Breast epithelium (tissue), 4 donors: ENCODE measurements at places on chromosomes 13 and 19. TPM values are rescaled to one million over a fixed set of nuclear protein-coding genes. Genes with fewer than 3 reads are reported as not detected.
A peak's percentile ranks its signal among the peaks of the same experiment; 100 is the strongest.

Gene EFNA2
- total RNA-seq: 0.66 TPM

Gene ZNF573
- total RNA-seq: 11.6 TPM

Gene ZNF737
- 7.5 TPM for total RNA-seq

Gene PKN1
- 59.6 TPM for total RNA-seq

Gene KLK2
- 14.7 TPM for total RNA-seq

Gene FUT6
- total RNA-seq: 4.3 TPM

DNA sequence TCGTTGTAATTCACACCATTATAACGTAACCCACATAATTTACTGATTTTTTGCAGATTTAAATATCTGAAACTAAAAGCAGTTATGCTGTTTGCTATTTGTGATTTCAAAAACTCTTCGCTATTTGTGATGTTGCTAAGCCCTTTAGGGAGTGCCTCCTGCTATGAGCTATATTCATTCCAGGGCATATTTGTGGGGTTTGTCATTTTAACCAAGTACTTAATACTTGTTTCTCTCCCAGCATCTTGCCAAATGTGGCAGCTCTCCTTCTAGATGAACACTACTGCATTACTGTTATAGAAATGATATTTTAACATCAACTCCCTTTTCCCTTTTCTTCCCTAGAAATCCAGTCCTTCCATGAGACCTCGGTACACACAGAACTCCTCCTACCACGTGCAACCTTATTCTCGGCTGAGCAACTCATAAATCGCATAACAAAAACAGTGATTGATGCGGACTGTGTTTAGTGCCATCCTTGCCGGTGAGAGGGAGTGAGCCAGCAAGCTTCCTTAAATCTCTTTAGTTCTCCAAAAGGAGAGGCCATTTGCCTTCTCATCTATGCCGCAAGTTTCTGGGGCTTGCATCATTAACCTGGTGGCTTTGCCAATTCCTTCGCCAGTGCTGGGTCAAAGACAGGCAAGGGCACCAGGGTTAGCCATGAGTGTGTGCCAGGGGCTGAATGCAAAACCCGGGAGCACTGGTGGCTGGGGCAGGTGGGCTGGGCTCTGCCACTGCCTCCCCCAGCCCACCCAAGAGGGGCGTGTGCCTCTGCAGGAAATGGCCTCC is 33.4 kb downstream of the RFX2 start:
- DNase-seq: no peak

DNA sequence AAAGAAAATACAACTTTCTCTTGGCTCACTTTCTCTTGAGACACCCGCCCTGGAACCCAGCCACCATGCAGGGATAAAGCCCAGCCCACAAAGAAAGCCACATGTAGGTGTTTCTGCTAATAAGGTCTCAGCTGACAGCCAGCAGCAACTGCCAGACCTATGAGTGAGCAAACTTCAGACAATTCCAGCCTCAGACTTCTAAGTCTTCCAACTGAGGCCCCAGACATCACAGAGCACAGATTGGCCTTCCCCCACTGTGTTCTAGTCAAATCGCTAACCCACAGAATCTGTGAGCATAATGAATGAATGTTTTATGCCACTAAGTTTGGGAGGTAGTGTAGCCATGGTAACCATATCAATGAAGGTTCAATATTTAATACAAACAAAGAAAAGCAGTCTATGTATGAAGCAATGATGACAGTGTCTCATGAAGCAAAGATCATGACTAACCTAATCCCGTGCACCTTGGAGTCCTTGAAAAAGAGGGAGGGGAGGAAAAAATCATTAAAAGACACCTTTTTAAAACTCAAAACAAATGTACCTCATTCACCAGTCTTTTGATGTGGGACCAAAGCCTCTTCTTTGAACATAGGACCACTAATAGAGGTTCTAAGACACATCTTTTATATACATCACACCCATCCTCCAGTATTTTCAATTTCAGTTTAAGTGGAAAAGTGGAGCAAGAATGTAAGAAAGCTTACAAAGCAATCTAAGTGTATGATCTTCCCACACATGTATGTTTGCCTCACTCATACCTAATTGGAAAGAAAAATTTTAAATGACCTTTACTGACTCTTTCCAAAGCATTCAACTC is 6.2 kb downstream of the MRPS31 start:
- DNase-seq: no peak

- no peak for DNase-seq
These were observed 131.0 kb downstream of the TNFRSF19 start for GRCh38 chr13:23701186-23701585.

- no peak for DNase-seq
These were observed 15.2 kb upstream of the CPB2 start for GRCh38 chr13:46119883-46120614.

GRCh38 chr13:78139765-78140164 is 221.1 kb upstream of the EDNRB start:
- DNase-seq: no peak

DNA sequence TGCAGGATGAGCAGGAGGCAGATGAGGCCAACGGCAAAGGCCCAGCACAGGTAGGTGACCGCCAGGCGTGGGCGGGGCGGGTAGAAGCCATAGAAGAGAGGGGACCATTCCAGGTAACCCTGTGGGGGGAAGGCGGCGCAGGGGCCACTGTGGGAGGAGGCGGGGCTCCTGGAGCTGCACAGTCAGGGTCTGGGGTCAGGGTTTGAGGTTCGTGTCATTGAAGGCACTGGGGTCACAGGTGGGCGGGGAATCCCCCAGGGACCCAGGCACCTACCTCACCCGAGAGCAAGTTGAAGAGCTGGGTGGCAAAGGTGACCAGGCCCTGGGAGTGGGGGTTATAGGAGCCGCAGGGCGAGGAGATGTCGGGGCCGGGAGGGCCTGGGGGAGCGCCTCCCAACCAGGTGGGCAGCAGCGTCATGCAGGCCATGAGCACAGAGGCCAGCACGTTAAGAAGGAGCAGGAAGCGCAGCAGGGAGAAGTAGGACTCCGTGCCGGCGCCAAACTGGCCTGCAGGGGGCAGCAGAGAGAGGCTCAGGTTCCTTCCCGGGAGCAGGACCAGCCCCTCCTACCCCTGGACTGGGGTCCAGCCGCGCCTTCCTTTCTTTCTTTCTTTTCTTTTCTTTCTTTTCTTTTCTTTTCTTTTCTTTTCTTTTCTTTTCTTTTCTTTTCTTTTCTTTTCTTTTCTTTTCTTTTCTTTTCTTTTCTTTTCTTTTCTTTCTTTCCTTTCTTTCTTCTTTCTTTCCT is 4.6 kb downstream of the TMC4 start:
- DNase-seq: peak; percentile 78

DNA sequence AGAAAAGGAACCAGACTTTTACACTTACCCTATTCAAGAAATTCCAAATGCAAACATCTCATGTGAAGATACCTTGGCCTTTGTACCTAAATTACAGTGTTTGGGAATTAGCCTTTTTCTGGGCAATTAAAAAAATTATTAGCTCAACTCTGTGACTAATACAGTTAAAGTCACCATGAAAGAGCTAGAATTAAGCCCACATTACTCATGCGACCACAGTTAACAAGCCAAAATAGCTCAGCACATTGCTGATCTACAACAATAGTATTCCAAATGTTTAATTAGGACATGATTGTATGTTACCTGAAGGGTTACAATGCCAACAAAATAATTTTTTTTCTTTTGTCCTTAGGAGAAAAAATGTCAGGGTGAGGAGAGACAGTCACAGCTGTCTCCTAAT is 263.6 kb upstream of the GPC6 start:
- no peak for DNase-seq
